Fibroblast of pulmonary artery (primary cell): ENCODE measurements at places on chromosomes 3 and 15.

DNA sequence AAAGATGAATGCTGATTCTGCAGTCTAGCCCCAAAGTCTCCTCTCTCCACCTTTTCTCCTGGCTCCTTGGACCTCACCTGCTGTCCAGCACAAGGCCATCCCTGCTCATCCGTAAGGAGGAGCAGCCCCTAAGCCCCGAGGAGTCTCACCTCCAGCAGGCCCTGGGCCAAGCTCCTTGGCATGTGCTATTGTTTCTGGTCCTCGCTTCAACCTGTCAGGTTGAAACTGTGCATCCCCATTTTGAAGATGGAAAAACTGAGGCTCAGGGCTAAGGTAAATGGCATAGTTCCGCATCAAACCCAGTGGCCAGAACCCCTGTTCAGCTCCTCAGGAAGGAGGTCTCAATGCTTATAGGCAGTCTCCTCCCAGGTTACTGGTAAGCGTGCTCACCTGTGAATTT, 26.1 kb downstream of the CHDH start:
- no peak for DNase-seq

GRCh38 chr3:53715815-53716483, 130.3 kb downstream of the CHDH start:
- DNase-seq = peak; percentile 25

- peak; percentile 69 for DNase-seq
These were observed at the start of gene CAMK2N2 for GRCh38 chr3:184261270-184261853. Gene CAMK2N2, minus strand, starts transcription at chr3:184261553. Its CDS starts 268 bp downstream, at chr3:184261285.

DNA sequence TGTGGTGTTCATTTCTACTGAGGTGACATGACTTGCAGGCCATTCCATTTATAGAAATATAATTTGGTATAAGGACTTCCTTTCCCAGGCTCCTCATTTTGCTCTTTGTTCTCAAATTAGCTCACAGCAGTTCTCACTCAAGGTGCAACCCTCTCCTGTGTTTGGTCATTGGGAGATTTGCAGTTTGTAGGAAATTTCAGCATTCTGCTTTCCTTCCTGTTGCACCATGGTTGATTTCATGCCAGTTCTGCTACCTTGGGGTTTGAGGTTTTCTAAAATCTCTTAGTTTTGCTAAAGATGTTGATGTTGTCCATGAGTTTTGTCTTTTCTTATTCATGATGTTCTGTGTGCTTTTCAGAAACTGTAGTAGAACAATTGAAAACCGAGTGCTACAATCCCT, 65.7 kb upstream of the PROK2 start:
- no peak for DNase-seq

DNA sequence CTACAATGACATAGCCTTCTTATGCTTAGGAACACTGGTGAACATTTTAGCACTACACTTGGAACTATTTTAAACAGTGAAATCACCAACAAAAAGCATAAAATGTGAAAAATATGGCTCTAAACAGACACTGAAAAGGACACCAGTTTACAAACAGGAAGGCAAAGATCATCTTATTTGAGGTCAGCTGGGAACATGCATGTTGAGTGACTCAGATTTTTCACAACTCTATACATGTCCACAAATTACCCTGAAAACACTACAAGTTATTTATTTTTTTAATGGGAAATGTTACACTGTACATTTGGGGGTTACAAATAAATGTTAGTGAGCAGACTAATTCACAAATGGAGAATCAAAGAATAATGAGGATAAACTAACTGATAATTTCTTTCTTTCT, 12.5 kb upstream of the GK5 start:
- peak; percentile 18 for DNase-seq

DNA sequence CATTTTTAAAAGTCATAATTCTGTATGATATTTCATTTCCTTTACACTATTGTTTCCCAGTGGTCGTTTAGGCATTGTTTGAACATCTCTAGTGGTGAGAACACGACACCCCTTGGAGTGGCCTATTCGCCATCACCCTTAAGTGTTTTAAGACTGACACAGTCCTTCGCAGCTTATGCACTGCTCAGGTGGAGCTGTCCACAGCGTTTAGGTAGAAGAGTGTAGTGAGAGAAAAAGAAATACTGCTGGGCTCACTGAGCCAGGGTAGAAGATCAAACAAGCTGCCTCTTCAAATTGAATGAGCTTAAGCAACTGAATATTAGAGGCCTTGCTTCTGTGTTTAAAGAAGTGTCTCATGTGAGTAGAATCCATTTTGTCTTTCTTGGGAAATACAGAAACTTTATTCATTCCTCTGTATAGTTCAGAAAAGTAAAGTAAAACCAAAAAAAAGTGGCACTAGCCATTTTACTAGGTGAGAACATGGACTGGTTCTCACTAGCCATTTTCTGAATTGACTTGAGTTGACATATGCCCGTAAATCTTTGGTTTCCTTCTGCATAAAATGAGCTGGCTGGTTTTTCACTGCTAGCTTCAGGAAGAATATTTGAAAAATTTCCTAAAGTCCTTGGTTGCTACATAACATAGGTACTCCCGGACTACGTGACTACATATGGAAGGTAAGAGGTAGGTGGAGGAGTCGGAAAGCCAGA, 155.9 kb downstream of the P3H2 start:
- DNase-seq = no peak
